ENCODE measurements at places on chromosomes 7 and 10.

GRCh38 chr7:17103170-17103569 is 195.3 kb upstream of the AHR start:
- DNase-seq = no peak

DNA sequence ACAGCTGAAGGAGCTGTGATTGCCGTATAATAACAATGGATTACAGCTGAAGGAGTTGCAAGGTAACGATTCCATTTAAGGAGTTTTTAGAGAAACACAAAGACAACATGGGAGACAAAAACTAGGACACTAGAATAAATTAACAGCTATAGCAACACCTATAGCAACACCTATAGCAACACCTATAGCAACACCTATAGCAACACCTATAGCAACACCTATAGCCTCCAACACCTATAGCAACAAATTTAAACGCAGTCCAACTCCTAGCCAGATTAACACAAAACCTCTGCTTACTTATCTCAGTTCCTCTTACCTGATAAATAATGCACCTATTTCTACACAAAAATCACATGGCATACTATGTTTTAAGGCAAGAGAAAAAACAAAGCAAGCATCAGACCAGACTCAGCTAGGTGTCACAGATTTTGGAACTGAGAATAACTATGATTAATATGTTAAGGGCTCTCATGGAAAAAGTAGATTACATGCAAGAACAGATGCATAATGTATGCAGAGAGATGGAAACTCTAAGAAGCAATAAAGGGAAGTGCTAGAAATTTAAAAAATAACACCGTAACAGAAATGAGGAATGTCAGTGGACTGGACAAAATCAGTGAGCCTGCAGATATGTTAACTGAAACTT is 55.7 kb upstream of the SRPK2 start:
- no peak for DNase-seq

GRCh38 chr7:122438492-122438891 is 133.9 kb upstream of the FEZF1 start:
- no peak for DNase-seq

- DNase-seq = no peak
Observed at GRCh38 chr7:98531717-98532116, 85.4 kb upstream of the NPTX2 start.

GRCh38 chr10:81784111-81784597 is 90.8 kb upstream of the NRG3 start:
- no peak for DNase-seq

DNA sequence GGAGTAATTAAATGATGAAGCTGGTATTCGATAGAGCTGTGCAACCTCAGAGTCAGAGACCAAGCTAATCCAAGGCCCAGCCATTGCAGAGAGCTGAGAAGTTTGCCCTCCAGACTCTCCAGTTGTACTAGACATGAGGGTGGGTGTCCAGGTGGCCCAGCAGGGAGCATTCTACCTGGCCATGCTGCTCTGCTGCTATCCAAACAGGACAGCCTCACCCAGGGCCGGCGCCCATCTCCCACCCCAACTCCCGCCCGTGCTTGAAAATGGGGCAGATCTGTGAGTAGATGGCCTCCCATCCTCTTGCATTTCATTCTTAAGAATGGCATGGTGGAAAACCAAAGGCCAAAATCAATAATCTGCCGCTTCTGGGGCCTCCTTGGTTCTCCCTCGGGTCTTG is 124.2 kb downstream of the TCERG1L start:
- DNase-seq = no peak

GRCh38 chr7:81638198-81638597 is 131.6 kb downstream of the HGF start:
- no peak for DNase-seq

- DNase-seq = no peak
Observed at GRCh38 chr7:3000566-3000965, 43.1 kb downstream of the CARD11 start.

DNA sequence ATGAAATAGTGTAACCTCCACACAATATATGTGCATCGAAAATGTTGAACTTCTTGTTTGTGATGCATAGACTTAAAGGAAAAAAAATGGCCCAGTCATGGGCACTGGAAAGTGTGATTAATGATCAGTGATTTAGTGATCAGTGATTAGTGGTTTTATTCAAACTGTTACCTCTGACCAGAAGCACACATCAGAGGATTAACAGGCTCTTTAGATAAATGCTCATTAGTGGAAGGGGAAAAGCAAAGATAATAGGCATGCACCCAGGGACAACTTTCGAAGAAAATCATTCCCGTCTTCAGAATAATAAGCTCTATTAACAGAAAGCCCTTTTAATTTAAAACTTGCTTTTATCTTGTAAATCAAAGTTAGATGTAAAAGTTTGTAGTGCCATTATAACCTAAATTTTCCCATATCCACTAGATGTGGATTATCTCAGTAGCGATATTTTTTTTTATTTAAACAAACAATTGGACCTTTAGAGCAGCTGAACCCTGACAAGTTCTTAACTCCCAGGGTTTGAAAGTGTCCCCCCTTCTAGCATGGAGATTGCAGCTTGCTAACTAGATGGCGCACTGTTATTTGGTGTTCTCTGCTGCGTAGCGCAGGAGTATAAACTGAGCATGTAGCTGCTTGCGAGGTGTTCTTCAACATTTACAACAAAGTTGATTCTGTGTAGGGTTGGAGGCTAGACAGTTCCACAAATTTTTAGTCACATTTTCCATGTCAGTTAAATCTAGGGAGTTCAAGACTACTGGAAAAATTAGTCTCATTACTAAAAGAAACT is at the start of gene CREB5:
CREB5 (plus strand) TSS at position 643 of the 787 bp plus-strand sequence. CDS start 397 bp downstream, outside the sequence.
- no peak for DNase-seq
